Globus pallidus (tissue), 1 donor: ENCODE measurements at places on chromosomes 7 and 10.

DNA sequence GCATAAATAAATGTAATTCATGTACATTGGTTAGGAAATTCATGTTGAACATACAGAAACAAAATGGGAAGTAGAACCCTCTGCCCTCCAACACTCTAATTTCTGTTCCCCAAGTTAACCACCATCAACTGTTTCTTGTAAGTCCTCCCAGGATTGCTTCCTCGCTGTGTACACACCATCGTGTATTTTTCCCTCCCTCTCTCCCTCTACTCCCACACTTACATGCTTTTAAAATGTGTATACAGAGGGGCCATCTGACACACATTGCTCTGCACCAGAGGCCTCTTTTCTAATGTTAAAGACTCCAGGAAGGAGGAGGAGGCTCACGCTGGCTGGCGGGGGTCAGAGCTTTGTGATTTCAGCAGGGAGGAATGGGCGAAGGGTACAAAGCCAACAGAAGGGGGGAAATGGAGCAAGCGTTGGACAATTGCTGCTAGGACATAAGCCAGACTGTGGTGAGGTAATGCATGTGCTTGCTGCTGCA is 1.9 kb upstream of the EPHA1 start:
- no peak for DNase-seq

- DNase-seq: no peak
These were observed 49.6 kb downstream of the INPP5A start for GRCh38 chr10:132587175-132587574.

GRCh38 chr10:59036311-59037017 is 140.0 kb upstream of the PHYHIPL start:
- DNase-seq: no peak

GRCh38 chr10:101568054-101568745 is 19.9 kb downstream of the POLL start:
- DNase-seq: no peak

- peak; percentile 60 for DNase-seq
These were observed 50.6 kb upstream of the ITGB1 start for GRCh38 chr10:33008499-33009243.

DNA sequence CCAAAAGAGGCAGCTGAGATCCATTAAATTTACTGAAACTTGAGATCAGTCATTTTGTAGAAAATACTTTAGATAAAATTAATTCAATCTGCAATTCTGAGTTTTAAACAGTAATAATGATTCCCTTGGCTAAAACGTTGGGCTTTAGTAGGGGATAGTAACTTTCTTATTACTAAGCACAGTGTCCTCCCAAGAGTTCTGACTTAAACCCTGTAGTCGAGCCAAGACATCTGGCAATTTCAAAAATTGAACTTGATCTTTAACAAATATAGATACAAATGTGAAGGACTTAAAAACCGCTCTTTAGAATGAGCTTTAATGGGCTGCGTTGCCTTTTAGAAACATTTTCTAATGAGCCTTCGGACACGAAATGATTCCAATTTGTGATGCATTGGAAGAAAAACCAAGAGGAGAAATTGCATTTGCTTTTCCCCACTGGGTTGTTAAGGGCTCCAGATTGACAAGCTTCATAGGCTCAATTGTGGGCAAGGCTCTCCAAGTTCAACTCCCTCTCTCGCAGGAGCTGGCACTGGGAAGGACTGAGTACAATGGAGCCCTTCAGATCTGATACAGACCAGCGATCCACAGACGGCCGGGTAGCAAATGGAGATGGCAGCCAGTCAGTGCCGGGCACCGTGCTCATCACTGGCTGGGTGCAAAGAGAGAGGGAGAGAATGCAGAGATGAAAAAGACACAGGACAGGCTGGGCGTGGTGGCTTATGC is 921.3 kb upstream of the AUTS2 start:
- peak; percentile 93 for DNase-seq

DNA sequence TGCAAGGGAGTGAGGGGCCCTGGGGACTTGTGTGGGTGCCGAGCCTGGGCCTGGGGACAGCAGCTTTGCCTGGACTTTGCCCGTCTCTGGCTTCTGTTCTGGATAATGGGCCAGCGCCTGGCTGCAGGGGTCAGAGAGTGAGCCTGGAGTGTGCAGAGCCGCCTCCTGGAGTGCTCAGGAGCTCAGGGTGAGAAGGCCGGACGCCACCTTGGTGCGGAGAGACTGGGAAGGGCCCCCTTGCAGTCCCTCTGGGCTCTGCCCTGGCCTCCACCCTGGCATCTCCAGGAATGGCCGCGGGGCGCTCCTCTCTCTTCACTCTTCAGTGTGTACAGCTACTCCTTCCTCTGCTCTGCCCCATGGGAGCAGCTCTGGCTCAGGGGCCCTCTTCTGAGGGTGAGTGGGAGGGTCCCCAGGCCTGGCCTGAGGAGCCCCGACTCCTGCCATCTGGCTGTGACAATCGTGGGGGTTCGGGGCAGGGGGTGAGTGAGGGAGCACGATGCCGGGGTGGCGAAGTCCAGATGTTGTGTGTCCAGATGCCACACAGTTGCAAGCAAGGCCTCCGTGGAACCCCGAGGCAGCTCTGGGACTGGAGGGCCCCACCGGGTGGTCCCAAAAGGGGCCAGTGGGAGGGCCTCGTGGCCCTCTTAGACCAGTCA is 187.1 kb downstream of the DNAJB6 start:
- DNase-seq: no peak

DNA sequence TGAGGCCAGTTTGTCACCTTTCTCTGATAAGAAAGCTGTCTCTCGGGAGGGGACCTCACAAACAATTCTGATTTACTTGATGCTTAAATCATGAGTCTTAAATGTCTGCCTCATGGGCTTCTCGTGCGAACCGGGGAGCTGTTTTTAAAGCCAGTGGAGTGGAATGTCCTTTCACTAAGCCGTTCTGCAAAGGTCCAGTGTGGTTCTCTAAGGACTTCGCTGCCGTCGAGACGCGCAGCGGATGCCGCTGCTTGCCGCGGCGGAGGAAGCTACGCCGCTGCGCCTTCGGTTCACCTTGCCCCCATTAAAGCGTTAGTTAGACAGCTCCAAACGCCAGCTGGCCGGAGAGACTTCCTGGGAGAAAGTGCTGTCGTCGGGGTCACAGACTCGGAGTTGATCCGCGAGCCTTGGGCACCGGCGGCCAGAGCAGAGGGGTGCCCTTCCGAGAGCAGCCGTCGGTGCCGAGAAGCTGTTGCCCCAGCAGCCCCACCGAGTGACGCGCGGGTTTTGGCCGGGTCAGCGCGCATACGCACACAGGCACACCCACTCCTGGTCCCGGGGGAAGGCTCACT is 1.3 kb upstream of the HMX3 start:
- no peak for DNase-seq

DNA sequence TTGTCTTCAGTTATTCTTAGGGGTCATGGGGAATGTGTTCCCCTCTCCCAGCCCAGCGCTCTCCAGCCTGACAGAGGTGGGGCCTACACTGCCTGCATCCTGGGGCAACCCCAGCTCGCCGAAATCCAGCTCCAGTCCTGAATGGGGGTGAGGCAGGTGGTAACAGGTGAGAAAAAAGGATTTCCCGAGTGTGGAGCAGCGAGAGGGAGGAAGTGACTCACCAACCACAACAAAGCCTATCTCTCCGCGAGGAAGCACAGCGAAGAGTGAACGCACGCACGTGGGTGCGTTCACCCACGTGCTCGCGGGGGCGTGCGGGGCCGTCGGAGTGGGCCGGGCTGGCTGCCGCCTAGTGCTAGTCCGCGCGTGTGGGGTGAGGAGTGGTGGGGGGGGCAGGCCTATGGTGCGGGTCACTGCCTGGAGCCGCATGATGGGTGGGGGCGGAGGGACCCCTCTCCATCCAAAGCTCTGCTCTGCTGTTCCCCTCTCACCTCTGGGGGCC is 855 bp upstream of the PALD1 start:
- DNase-seq: no peak

GRCh38 chr10:118483496-118483895 is 112.0 kb downstream of the PRLHR start:
- DNase-seq: no peak

DNA sequence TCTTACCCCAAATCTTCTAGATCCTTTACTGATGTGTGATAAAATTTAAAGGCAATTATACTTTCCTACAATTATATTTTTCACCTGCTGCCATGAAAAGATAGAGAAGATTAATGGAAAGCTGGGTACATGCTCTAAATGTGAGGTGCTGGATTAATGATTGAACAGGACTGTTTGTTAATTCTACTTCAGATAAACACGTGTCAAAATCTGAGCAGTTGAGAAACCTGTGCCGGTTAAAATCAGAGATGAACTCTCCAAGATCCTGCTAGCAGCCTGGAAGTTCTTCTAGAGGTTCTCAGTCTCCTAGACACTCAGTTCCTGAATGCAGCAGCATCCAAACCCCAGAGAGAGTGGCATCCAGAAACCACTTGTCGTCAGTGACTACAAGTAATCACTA is 69.2 kb downstream of the INHBA start:
- DNase-seq: no peak

DNA sequence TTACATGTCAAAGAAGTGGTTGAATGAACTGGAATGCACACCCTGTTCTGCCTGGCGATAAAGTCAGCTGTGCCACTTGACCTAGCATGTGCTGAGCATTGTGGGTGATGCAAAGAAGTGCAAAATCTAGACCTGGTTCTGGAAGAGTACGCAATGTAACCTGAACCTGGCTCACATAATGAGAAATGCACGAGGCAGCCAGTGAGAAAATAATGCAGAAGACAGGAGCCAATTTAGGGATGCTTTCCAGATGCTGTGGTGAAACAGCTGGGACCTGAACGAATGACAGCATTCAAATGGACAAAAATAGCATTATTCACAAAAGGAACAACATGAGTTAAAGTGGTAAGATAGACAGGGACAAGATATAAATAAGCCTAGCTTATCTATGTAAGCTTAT is 402.6 kb downstream of the SORCS1 start:
- no peak for DNase-seq

DNA sequence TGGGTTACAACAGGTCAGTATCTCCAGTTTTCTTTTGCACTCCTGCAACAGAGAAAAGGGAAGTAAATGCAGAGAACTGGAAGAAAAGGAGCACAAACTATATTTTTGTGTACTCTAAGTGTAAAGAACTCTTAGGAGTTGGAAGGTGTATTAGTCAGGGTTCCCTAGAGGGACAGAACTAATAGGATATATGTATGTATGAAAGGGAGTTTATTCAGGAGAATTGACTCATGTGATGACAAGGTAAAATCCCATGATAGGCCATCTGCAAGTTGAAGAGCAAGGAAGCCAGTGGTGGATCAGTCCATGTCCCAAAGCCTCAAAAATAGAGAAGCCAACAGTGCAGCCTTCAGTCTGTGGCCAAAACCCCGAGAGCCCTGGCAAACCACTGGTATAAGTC is 22.6 kb upstream of the RAB18 start:
- DNase-seq: no peak
